Globus pallidus (tissue), 1 donor: ENCODE measurements at places on chromosomes 1 and 21.

- no peak for DNase-seq
Observed at GRCh38 chr1:74463333-74463988, 49.0 kb downstream of the LRRC53 start.

DNA sequence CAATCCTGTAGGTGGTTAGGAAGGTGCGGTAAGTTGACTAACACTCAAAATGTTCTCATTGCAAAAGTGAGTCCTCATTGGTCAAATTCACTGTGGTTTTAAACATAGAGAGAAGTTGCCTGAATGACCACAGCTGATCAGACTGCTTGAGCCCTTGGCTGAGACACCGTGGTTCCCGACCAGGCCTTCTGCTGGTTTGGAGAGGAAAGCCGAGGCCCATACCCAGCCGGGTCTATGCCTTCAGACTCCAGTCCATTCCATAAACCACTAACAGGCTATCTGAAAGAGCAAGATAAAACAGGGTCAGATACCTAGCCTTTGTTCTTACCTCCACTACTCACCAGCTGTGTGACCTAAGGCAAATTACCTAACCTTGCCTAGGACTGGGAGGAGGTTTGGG, 133.9 kb downstream of the LMX1A start:
- no peak for DNase-seq

DNA sequence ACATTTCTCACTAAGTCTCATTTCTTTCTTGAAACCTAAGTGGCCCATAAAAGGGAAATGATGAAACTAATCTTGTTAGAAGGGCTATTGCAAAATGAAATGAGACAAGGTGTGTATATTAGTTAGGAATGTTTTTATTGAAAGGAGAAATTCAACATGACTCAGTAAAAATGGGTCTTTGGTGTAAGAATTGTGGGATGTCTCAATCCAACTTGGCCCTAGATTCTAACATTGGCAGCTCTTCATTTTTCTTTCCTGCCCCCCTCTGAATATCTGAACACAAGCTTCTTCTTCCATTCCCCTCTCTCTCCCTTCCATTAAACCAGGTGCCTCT, 26.8 kb upstream of the TARBP1 start:
- DNase-seq = no peak

- peak; percentile 16 for DNase-seq
Observed at GRCh38 chr1:50724626-50725286, 235.3 kb downstream of the FAF1 start.

DNA sequence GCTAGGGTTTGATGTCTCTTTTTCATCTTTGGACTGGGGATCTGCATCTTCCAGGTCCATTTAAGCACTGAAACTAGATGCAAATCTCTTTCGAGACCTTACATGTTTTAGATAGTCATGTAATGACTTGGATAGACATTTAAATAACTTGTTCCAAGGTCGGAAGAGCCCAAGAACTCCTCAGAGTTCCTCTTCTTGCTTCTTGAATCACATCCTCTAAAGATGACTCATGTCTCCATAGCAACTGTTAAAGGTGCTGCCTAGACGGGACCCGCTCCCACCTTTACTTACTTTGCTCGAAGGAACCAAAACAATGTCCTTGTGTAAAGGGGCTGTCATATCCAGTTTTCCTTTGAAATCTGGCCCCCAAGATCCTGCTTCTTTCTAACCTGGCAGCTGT, 130.0 kb downstream of the EDEM3 start:
- DNase-seq = no peak

- DNase-seq = peak; percentile 96
Observed at GRCh38 chr1:166947398-166948043, 27.8 kb downstream of the ILDR2 start.

DNA sequence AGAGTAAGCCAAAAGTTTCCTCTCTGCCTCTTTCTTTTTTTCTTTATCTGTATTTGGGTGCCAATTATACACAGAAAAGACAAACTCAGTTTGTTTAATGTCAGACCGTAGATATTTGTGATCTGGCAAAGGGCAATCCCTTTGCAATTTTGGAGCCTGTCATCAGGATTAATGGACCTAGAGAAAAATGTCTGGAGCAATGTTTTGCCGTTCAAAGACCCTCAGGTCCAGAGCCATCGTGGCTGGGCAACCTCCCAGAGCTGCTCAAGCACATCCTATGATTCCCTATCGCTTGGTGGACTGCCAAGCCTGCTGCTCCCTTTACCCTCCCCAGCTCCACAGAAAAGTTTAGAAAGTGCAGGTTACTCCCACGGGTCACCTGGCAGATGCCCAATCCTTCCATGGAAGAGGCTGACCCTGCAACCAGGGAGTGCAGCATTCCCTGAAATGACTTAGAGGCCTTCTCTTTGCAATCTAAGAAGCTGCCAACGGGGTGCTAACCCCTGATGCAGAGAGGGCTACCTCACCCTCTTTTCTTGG, 112.5 kb upstream of the NGF start:
- no peak for DNase-seq

DNA sequence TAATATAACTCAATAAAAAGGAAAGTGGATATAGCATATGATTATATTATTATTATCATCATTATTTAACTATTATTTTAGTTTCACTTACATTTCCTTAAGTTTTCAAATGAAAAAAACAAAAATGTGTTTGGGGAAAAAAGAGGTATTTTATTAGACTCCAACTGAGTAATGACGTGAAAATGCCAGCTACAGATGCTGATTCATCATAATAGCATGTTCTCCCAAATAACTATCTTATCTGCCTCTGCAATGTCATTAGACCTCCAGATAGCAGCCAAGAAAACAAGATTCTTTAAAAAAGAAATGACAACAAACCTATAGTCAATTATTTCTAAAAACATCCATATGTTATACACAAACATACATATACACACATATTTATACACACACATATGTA, 1071.9 kb upstream of the TMPRSS15 start:
- DNase-seq = no peak

DNA sequence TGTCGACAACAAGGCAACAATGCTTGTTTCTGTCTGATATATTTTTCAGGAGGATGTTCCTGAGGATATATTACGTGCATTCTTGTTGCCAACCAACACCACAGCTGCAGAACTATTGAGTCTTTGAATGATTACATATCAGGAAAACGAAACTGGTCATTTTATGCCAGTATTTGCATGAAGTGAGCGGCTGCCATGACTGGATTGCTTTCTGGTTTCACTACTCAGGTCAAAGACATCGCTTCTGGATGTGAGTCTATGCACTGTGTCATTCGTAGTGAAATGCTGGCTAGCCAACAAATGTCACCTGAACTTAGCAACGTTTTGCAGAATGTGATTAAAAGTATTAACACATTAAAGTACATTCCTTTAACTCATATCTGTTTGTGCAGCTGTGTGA, 35.8 kb upstream of the OLFM3 start:
- no peak for DNase-seq

DNA sequence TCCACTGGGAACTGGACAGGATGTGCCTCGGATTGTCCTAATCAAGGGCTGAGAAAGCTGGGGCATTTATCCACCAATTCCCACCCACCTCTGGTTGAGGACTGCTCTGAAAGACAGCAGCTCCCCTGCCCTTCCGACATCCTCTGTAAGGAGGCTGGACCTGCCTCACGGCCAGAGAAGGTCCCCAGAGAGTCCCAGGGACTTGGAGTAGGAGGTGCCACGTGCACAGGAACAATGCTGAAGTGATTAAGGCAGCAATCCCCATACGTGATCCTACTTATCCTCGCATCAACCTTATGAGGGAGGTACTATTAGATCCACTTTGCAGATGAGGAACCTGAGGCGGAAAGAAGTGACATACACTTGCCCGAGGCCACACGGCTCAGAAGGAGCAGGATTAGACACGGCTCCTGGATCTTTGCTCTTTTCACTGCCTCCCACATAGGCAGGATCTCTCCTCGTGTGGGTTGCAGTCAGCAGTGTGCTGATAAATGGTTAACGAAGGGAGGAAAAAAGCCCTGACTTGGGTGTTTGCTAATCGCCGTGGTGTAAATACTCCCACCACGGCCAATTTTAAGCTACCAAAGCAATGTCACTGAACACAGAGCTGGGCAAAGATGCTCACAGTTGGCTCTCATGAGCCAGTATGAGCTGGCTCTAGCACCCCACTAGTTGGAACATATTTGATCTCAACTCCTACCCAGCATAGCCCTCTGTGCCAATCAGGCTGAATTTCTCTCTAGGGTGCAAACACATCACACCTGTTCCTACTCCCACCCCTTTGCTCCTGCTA, 18.6 kb upstream of the LDLRAP1 start:
- DNase-seq = no peak

DNA sequence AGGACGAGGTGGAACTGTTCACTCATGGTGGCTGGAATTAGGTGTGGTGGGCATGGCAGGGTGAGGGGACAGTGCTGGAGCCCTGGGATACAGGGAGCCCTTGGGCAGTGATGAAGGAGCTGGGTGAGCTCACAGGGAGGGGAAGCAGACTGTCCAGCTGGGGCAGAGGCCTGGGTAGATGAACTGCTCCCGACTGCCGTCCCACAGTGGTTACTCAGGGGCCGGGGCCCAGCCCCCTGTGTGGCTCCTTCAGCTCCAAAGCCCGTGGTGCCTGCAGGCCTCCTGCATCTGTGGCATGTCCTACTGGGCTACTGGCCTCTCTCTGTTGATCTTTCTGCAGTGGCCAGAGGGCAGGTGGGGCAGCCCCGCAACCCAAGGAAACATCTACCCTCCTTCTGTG, 661.1 kb downstream of the NPHP4 start:
- DNase-seq = no peak

- DNase-seq = no peak
Observed at GRCh38 chr1:224068458-224069072, 45.3 kb upstream of the FBXO28 start.

DNA sequence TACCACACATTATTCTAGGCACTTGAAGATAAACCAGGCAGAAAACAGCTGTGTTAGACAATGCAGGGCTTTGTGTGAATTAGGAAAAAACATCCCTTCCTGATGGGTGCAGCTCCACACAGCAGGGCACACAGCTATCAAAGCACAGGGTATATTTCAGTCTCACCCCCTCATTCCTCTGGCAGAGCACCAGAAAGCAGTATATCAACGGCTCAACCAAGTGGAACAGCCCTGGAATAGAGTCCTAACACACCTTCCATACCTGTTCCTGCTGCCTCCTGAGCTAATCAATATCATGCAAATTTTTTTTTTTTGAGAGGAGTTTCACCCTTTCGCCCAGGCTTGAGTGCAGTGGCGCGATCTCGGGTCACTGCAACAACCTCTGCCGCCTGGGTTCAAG, 32.1 kb downstream of the LYST start:
- no peak for DNase-seq

- DNase-seq = no peak
Observed at GRCh38 chr1:11590395-11590794, 63.8 kb downstream of the FBXO2 start.

DNA sequence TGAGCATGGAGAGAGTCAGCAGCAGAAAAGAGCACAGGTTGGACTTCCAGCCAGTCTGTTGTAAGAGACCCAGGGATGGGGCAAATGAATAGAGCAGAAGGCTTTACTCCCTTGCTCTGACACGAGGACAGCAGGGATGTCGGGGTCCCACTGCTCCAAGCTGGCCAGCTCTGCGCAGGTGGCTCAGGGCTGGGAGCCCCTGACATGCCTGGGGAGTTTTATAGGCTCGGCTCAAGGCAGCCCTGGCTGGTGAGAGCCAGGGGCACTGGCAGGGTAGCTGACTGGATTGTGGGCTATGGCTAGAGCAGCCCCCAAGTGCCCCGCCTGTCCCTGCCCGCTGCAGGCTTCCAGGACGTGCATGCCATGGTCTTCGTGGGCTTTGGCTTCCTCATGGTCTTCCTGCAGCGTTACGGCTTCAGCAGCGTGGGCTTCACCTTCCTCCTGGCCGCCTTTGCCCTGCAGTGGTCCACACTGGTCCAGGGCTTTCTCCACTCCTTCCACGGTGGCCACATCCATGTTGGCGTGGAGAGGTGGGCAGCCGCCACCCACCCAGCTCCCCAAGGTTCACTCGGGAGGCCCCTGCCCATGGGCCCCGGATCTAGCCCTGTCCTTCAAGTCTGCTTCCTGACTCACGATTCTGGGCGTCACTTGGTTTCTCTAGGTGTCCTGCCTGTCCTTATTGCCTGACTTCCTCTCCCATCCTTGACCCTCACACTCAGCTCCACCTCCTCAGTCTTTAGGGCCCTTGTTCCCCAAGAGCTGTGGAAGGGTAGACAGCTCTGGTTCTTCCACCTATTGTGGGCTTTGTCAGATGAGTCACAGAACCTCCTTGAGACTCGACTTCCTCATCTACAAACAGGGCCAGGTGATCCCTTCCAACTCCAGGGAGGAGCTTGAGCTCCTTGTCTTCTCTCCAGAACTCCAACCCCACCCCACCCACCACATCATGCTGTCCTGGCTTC, 8.2 kb downstream of the RHBG start:
- no peak for DNase-seq

DNA sequence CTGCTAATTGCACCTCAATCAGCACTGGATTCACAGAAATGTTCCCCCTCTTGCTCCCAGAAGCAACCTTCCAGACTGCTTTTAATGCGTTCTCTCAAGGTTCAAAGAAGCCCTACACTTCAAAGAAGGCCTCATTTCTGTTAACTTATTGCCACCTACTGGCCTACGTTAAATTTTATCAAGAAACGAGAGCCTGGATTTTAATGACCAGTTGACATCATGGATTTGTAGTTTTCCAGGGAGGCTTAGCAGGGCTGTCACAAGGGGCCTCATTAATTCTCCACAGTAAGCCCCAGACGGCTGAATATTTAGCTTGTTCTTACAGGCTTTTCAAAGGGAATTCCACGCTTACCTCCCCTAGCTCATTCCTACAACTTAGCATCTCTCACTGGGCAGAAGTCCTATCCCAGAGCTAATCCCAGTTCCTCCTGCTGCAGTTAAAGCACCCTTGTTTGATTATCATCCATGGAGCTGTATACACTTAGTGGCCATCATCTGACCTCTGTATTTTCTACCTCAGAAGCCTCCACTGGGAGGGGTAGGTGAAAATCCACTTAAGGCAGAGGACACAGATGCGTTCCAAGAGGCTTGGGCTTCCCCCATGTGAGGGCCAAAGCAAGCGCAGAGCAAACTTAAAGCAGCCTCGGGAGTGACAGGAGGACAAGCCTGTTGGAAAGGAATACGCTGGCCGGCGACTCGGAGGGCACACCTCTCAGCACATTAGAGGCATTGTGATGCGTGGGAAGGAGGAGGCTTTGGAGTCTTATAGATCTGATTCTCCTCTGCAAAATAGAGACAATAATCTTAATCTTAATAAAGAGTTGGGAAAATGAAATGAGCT, 32.2 kb upstream of the CYP4X1 start:
- DNase-seq = no peak

GRCh38 chr1:157626099-157626498, 28.2 kb upstream of the FCRL4 start:
- DNase-seq = no peak

- DNase-seq = no peak
Observed at GRCh38 chr1:63119575-63120155, 202.7 kb upstream of the FOXD3 start.
